ENCODE measurements at places on chromosomes 11 and 22. TPM values are rescaled to one million over a fixed set of nuclear protein-coding genes. Genes with fewer than 3 reads are reported as not detected.

AMBRA1 gene
- total RNA-seq, result 27.2 TPM

PHF21A gene
- total RNA-seq, result 36.5 TPM

QSER1 gene
- total RNA-seq, result 26.2 TPM

NF2 gene
- 33.5 TPM for total RNA-seq

SNX32 gene
- total RNA-seq, result not detected

MYEOV gene
- total RNA-seq, result not detected

DNA sequence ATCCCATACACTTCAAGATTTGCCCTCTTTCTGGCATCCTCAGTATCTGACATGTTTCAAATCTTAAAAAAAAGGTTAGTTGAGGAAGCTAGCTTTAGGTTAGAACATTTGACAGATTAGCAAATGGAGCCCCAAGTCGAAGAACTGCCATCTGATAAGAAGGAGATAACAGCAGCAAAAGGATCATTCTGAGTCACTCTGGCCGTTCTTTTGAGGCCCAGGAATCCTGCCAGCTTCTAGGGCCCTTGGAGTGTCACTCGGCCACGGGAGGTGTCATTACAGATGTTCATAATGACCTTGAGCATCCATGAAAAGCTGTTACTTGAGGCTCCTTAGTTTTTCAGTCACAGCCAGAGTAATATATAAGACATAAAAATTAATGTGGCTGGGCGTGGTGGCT is 132.1 kb upstream of the RASSF10 start:
- no peaks in the 10 kb centered on the region for H3K4me1 ChIP-seq
- H3K36me3 ChIP-seq, result no peaks in the 10 kb centered on the region
- H3K27ac ChIP-seq, result no peak overlapping the region

- no peaks in the 10 kb centered on the region for H3K27me3 ChIP-seq
These were observed 3.5 kb upstream of the ACAT1 start for GRCh38 chr11:108117746-108118371.

DNA sequence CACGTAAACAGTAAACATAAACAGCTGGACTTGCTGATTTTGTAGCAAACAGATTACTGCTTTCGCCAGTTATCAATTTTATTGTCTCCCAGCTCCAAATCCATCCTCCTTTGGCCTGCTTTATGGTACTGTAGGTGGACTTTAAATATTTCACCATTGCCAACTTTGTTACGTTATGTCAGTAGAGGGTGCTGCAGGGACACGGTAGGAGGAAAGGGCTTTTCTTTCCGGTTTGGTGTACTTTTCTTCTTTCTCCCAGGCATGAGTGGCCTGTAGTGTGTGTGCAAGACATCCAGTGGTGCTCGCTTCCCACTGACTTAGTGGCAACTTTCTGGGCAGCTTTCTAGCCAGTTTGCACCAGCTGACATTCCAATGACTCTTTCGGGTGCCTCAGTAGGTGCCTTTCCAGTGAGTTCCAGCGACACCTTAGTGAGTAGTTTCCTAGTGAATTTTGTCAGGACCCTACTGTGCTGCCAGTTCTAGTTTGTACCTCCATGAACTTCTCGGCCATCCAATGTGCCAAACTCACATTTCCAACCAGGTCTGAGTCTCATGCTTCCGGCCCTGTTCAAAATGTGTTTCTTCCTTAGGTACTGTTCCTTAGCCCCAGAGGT is 267.6 kb upstream of the TENM4 start:
- no peaks in the 10 kb centered on the region for H3K36me3 ChIP-seq
- no peak overlapping the region for H3K4me3 ChIP-seq
- no peak overlapping the region for H3K27ac ChIP-seq
- DNase-seq, result no peak
- no peaks in the 10 kb centered on the region for H3K4me1 ChIP-seq

GRCh38 chr22:49235463-49236300 is 592.0 kb downstream of the BRD1 start:
- no peak overlapping the region for H3K4me3 ChIP-seq
- H3K4me1 ChIP-seq, result no peaks in the 10 kb centered on the region
- H3K27me3 ChIP-seq, result no peaks in the 10 kb centered on the region

DNA sequence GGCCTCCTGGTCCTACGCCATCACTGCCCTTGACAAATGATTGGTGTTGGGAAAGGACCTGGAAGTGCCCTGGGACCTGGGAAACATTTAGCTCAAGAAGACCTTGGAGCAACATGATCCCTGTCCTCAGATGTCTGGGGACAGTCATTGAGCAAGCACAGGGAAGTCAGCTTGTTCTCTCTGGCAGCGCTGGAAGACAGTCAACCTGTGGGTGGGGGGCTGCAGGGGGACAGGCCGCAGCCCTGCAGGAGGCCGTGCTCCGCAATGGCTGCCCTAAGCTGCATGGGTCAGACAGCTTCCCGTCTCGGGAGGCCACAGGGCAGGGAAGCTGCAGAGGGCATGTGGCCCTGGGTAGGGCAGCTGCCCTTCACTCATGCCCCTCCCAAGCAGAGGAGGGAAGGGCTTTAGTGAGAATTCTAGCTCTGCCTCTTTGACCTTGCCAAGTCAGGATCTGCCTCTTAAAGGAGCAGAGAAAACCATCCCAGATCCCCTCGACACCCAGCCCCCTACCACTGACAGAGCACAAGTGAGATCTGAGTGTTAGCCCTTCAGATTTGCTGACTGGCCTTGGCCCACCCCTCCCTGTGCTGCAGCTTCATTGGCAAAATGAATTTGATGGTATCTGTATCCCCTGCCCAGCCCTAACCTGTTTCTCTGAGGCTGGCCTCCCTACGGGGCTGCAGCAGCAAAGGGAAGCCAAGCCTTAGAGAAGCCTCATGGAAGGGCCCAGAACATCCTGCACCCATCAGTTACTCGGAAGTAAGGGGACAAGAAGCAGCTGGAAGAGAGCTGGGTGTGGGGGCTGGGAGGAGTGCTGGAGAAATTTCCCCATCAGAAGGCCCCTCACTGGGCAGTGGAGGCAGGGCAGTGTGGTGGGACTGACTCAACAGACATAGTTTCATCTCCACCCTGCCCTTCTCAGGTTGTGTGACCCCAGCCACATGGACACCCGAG is 6.2 kb upstream of the SREBF2 start:
- no peaks in the 10 kb centered on the region for H3K27me3 ChIP-seq
- H3K36me3 ChIP-seq, result no peaks in the 10 kb centered on the region
- H3K4me1 ChIP-seq, result peaks cover 12% of the 10 kb centered on the region
- DNase-seq, result no peak
- H3K4me3 ChIP-seq, result no peak overlapping the region

GRCh38 chr22:36921309-36922104 is 8.1 kb downstream of the CSF2RB start:
- no peak for DNase-seq
- no peaks in the 10 kb centered on the region for H3K27me3 ChIP-seq
- no peak overlapping the region for H3K4me3 ChIP-seq
- H3K27ac ChIP-seq, result peak overlapping the region; percentile 7
- peaks cover 13% of the 10 kb centered on the region for H3K4me1 ChIP-seq

DNA sequence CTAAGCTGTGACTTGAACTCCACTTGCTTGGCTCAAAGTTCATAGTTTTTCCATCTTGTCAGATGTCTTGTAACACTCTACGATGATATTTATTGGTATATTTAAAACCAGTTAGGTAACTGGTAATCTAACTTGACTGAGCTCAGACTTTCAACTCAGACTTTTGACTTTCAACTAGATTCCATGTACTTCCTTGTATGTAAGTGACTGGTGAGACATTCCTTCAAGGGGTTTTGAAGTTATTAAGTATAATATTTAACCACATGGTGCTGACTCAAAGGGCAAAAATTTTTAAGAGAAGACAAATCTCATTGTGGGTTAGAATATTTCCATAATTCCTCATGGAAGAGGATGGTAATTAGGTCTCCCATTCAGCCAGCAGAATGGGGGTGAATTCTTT is 631.3 kb upstream of the ANO5 start:
- H3K36me3 ChIP-seq, result no peaks in the 10 kb centered on the region
- H3K4me3 ChIP-seq, result no peak overlapping the region
- no peak overlapping the region for H3K27ac ChIP-seq
- no peaks in the 10 kb centered on the region for H3K4me1 ChIP-seq
- no peak for DNase-seq

DNA sequence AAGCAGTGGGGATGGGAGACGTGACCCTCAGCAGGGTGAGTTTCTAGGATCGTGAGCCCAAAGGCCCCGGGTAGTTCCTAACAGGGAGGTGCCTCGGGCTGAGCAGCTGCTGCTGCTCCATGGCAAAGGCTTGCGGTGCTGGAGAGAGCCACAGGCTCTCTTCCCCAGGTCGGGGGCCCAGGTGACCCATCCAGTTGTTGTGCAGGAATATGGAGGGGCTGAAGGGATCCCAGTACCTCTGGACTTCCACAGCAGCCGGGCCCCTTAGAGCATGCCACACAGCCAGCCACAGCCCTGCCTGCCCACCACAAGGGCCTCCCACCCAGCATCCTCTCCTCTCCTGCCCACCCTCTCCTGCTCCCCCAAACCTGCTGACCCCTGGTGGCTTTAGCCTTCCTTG is 49.3 kb downstream of the BUD13 start:
- no peaks in the 10 kb centered on the region for H3K4me1 ChIP-seq
- H3K27me3 ChIP-seq, result no peaks in the 10 kb centered on the region
- DNase-seq, result no peak
- H3K36me3 ChIP-seq, result no peaks in the 10 kb centered on the region

GRCh38 chr11:129636926-129637325 is 178.7 kb upstream of the TMEM45B start:
- no peak for DNase-seq
- H3K4me1 ChIP-seq, result no peaks in the 10 kb centered on the region
- no peaks in the 10 kb centered on the region for H3K27me3 ChIP-seq
- H3K36me3 ChIP-seq, result no peaks in the 10 kb centered on the region

- peaks cover 3% of the 10 kb centered on the region for H3K36me3 ChIP-seq
- no peak overlapping the region for H3K4me3 ChIP-seq
- no peaks in the 10 kb centered on the region for H3K27me3 ChIP-seq
- DNase-seq, result peak; percentile 56
- H3K4me1 ChIP-seq, result peaks cover 33% of the 10 kb centered on the region
These were observed 6.9 kb downstream of the TST start for GRCh38 chr22:37012262-37012904.

DNA sequence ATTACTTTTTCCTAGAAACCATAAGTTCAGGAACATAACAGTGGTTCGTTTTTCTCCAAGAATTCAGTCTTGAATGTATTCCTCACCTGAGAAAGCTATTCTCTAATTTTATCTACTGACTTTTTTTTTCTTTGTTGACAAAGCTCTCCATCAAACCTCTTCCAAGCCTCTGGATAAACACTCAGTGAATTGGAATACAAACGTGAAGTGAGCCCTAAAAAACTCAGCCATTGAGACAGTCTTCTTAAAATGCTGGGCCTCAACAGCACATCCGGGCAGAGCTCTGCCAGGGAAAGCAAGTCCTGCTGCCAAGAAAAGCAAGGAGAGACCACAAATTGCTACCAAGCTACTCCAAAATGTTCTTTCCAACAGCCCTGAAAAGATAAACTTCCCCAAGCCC is 7.7 kb upstream of the SLC1A2 start:
- H3K27ac ChIP-seq, result no peak overlapping the region
- no peaks in the 10 kb centered on the region for H3K27me3 ChIP-seq
- no peak overlapping the region for H3K4me3 ChIP-seq
- no peaks in the 10 kb centered on the region for H3K4me1 ChIP-seq
- no peak for DNase-seq
- no peaks in the 10 kb centered on the region for H3K36me3 ChIP-seq

- H3K27me3 ChIP-seq, result no peaks in the 10 kb centered on the region
- no peak overlapping the region for H3K4me3 ChIP-seq
- H3K4me1 ChIP-seq, result peaks cover 47% of the 10 kb centered on the region
These were observed 19.5 kb downstream of the CRELD2 start for GRCh38 chr22:49937758-49938564.

GRCh38 chr22:41152902-41153301 is 52.2 kb upstream of the L3MBTL2 start:
- no peaks in the 10 kb centered on the region for H3K4me1 ChIP-seq
- no peak overlapping the region for H3K27ac ChIP-seq
- peaks cover 100% of the 10 kb centered on the region for H3K36me3 ChIP-seq
- H3K27me3 ChIP-seq, result no peaks in the 10 kb centered on the region
- DNase-seq, result no peak

- no peak overlapping the region for H3K4me3 ChIP-seq
- H3K27ac ChIP-seq, result peak overlapping the region; percentile 64
- no peak for DNase-seq
- no peaks in the 10 kb centered on the region for H3K27me3 ChIP-seq
- H3K4me1 ChIP-seq, result peaks cover 47% of the 10 kb centered on the region
These were observed 15.6 kb downstream of the DDX17 start for GRCh38 chr22:38490475-38490874.

DNA sequence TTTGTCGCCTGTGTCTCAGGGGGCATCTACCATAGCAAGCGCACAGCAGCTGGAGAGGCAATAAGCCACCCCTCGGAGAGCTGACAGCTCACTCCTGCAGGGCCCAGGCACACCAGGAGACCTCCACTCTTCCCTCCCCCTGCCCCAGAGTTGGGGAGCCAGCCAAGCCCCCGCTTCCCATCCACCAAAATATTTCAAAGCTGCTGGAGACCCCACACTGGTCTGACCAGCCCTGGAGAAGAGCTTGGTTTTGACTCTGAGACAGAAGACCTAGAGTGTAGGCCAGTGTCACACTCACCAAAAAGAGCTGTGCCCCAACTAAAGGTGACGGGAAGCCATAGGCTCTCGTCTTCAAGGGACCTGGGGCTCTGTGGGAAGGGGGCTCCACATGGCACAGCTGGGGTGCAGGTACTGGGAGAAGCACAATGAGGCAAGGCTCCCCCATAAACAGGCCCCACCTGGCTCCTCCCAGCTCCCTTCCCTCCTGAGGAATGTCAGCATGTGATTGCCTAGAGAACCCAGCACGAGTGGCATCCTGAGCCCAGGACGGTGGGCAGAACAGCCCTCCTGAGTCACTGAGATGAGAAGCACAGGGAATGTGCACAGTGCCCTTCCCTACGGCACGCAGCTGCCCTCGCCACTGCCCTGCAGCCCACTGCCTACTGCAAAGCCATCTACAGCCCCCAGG is 5.8 kb upstream of the GNAZ start:
- H3K27ac ChIP-seq, result no peak overlapping the region
- H3K36me3 ChIP-seq, result no peaks in the 10 kb centered on the region
- DNase-seq, result no peak
- peaks cover 12% of the 10 kb centered on the region for H3K4me1 ChIP-seq
- H3K27me3 ChIP-seq, result no peaks in the 10 kb centered on the region
- no peak overlapping the region for H3K4me3 ChIP-seq

GRCh38 chr11:36292311-36292722 is 3.1 kb upstream of the COMMD9 start:
- H3K36me3 ChIP-seq, result no peaks in the 10 kb centered on the region
- no peak for DNase-seq
- H3K27me3 ChIP-seq, result no peaks in the 10 kb centered on the region

Data from upper lobe of left lung (tissue), 6 donors.